Stimulated activated CD4-positive, alpha-beta T cell treated with anti-CD3 and anti-CD28 coated beads, Interleukin-12 subunit alpha, Interleukin-12 subunit beta, amount 100 ng/mL, for 24 hours (primary cell): ENCODE measurements at places on chromosomes 5 and 9.

- no peak for DNase-seq
These were observed 38.9 kb upstream of the SLC2A8 start for GRCh38 chr9:127358023-127358535.

GRCh38 chr5:115599502-115599901 is 2.8 kb downstream of the TICAM2 start:
- DNase-seq, result no peak

DNA sequence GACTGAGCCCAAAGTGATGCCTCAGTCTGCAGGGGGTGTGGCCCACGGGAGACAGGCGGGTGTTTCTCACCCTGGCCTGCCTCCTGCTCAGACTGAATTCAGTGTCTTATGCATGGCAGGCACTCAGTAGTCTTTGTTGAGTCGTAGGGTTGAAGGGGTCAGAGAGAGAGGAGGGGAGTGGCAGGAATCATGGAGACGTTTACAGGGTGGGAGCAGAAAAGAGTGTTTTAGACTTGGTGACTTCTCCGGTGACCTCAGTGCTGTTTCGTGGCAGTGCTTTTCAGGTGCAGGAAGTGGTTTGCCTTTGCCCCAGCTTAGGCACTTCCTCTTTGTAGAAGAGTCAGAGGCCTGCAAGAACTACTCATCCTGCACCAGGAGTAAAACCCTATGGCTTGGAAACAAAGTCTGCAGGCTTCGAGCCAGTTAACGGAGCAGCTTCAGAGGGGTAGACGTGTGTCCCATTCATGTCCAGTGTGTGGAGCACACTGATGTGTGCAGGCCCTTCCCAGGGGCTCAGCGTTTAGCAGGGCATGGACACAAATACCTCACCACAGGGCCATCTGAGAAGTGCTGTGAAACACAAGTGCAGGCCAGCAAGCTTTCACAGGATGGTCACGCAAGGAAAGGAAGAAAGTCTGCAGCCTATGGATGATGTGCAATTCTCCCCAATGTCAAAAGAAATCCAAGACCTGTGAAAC is 24.5 kb upstream of the SEMA4D start:
- DNase-seq, result peak; percentile 55

GRCh38 chr5:107099506-107099905 is 571.2 kb downstream of the EFNA5 start:
- no peak for DNase-seq

GRCh38 chr5:179700401-179700918 is 1.7 kb downstream of the CANX start:
- no peak for DNase-seq

DNA sequence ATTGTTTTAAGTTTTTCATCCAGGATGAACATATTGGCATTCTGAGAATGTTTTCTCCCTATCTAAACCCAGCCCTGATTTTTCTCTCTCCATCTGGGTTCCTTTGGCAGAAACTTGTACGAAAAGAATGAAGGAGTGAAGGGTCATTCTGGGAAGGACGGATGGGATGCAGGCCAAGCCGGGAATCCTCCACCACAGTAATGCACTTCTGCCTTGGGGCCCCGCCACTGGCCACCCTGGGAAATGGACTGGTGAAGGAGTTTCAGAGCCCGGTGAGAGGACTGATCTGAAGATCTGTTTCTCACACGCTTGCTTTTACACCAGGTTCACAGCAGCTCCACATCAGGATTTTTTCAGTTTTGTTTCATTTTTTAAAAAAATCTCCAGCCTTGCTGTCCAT is 554.8 kb downstream of the BNC2 start:
- no peak for DNase-seq

GRCh38 chr9:5002811-5003210 is 17.7 kb downstream of the JAK2 start:
- no peak for DNase-seq

- no peak for DNase-seq
These were observed 655 bp downstream of the TOR4A start for GRCh38 chr9:137278061-137278701.

DNA sequence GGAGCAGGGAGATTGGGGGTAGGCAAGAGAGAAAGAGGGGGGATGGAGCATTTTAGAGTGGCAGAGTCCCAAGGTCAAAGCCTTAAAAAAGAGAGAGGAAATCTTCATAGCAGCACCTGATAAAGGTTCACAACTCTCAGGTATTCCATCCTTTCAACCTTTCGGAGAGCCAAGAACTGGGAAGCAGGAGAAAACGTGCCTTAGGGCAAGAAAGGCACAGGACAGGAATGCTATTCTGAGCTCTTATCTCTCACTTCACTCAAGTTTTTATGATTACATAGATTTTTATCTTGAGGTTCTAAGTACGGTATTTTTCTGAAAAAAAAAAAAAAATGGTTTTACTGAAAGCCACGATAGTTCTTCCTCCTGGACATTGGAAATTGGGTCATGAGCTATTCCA is 34.5 kb upstream of the SMAD5 start:
- DNase-seq, result no peak

- DNase-seq, result no peak
These were observed 37.6 kb upstream of the CCDC152 start for GRCh38 chr5:42719034-42719433.

DNA sequence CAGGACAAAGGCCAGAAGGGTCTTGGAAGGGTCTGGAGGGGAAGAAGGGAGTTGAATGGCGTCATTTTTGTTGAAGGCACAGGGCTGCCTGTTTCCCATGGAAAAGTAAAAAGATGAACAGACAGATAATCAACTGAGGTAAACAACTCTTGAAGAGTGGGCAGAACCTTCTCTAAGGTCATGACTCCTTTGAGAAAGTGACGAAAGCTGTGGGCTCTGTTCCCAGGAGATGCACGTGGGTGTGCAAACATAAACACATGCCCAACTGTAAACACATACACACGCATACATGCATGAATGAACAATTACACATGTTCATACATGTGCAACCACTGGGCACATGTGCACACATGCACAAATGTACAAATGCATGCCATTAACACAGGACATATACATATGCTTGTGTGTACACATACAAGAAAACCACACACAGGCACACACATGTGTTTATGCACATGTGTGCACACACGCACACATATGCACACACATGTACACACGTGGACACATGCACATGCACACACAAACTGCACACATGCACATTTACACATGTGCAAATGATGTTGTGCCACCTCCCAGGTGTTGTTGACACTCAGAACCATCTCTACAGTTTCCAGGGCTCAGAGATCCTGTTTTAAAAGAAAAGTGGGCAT is 143.3 kb downstream of the GADD45G start:
- DNase-seq, result no peak

DNA sequence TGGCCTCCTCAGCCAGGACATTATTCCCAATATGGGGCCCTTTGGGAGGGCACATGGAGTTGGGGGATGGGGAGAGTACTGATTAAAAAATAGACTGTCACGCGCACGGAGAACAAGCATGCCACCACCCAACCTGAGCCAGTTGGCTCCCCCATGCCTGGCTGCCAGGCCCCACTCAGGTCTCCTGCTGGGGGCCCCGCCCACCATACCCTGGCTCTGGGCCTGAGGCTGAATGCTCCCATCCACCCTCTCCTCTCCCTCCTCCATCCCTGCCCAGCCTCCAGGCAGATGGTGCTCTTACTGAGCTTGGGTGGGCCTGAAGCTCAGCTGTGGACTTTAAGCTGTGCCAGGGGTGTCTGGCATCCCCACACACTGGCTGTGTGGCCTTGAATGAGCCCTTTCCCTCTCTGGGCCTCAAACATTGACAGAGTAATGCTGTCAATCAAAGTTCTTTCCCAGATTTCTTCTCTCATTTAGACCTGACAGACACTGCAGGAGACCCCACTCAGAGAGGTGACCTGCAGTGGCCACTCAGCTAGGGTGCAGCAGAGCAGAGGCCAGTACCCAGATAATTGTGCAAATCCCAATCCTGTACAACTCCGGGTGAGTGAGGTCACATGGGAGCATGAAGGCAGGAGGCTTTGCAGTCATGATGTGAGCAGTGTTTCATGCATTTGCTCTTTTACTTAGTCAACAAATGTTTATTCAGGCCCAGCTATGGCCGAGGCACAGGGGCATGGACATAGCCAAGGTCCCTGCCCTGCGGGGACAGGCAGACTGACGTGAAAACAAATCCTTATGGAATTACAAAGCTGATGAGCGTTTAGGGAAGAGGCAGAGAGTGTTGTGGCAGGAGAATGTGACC is 9.8 kb upstream of the SYNPO start:
- no peak for DNase-seq

DNA sequence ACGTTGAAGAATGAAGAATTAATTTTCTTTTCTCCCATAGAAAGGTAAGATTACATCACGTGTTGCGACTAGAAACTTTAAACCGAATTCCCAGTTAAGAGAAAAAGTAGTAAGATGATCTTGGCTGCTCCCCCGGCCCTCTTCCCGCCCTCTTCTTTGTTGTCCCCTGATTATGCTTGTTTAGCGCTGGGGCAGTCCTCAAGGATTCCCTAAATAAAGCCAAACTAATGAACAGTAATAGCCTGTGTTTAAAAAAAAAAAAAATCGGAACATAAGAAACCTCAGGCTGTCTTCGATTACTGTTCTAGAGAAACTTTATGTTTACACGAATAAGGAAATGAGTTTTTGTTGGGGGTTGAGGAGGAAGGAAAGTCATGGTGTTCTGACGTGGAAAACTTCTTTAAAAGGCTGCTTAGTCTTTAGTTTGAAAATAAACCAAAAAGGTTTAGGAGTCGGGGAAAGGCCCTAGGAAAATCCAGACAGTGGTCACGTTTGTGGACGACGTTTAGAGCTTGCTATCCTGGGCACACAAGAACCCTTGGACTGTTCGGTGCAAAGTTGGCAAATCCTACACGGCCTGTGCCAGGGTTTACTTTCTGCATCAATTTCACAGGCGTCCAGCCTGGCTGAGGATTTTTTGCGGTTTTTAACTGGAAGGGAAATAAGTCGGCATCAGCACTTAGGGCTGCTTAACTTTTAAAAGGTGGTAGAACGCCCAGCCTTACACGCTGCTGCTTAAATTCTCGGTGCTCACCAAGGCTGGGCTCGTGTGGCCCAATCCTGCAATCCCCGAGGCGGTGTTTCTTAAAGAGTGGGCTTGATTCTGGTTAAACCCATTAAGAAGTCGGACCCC is 1.1 kb upstream of the MAT2B start:
- no peak for DNase-seq

DNA sequence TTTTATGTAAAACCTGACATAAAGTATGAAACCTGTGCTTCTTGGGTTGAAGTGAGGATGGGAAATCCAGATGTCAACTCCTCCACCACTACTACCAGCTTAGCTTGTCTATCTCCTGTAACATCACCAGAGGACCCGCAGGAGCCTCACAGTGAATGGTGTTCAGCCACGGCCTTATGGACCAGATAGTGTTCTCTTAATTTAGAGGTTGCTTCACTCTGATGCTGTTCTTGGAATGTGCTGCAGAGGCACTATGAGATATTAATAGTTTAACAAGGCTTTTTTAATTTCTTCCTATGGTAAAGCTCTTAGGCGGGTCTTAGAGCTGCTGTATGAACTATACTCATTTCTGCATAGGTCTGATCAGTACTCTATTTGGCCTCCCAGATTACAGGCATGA is 27.9 kb downstream of the NFX1 start:
- DNase-seq, result no peak

- no peak for DNase-seq
These were observed 159.8 kb upstream of the HMHB1 start for GRCh38 chr5:143652108-143652700.

DNA sequence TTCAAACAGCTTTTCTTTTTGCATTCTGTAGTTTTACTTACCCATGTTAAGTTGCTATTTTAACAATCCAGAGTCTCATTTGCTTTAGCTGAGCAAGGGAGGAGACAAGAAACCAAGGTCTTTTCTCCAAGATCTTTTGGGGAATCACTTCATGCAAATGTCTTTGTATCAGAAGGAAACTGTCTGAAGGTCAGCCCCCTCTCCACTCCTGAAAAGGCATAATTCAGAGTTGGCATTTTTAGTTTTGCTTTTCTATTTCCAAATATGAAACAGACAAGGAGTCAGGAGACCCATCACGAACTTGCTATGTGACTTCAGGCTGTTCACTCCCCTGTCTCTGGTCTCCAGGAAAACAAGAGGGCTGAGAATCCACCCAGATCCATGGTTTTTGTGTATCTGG is 12.3 kb upstream of the TNFSF15 start:
- DNase-seq, result no peak

DNA sequence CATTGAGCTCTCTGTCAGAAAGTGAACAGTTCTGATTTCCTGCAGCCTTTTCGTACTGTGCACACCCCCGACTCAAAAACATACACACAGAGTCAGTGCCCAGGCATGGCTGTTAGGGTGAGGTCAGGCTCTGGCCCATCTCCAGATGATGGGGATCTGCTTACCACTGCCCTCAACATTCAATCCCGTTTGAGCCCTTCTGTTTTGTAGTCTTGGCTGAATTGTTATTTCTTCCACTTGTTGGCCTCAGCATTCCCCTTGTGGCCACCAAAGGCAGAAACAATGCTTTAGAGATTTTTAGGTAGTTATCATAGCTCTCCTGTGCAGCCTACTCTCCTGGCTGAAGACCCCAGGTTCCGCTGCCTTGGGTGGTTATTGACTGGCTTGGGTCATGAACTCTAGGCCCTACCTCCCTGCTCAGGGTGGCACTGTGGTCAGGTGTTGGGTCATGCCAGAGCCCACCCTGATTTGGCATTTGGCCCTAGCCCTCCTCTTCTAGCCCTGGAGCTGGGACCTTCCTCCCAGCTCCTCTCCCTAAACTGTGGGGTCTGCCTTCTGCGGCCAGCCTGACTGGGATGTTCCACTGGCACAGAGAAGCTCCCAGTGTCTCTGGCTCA is 7.8 kb upstream of the MYOZ3 start:
- no peak for DNase-seq

DNA sequence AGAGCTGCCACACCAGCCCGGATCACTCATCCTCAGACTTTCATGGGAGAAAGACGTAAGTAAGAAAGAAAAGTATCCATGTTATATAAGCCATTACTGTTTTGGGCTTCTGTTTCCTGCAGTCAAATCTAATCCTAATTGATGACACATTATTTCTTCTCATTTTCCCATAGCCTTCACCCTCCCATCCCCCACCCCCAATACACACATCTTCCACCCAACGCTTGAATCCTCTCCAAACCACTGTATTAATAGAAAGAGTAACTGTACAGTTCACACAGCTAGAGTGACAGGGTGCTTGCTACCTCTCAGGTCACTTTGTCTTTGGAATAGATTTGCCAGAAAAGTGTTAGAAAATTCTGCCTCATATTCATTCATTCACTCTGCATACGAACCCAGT is 69.3 kb upstream of the IL17B start:
- no peak for DNase-seq

DNA sequence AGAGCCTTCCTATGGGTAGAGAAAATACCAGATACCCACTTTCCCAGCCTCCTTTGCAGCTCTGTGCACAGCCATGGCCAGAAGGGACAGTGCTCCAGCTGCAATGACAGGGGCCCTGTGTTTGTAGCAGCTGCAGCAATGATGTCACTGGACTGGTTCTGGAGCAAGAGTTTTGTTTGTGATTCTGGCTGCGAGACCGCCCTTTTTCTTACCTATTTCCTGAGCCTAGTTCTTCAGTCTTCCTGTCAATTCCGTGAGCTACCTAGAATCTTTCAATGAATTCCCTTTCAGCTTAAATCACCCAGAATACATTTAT is 10.0 kb upstream of the BOD1 start:
- DNase-seq, result no peak
